ENCODE measurements at places on chromosomes 5 and 9.

DNA sequence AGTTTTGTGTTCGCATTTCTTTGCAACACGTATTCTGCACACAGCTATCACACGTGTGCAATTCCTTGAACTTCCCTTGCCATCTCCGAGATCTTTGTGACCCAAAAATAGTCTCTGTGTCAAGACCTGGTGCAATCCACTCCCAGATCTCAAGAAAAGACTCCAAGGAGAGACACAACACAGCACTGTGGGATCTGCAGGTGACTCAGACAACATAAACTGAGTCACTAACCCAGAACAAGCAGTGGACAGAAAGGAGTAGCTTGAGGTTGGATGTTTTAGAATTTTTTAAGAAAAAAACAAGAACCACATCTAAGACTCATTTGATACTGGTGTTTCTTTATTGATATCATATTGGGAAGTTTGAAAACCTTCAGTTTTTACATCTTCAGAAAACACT, 396.9 kb downstream of the AGTPBP1 start:
- DNase-seq, result no peak

GRCh38 chr5:98750693-98751092, 22.8 kb upstream of the RGMB start:
- no peak for DNase-seq

- DNase-seq, result no peak
Measured at GRCh38 chr5:68289498-68289897, 73.9 kb downstream of the PIK3R1 start.

DNA sequence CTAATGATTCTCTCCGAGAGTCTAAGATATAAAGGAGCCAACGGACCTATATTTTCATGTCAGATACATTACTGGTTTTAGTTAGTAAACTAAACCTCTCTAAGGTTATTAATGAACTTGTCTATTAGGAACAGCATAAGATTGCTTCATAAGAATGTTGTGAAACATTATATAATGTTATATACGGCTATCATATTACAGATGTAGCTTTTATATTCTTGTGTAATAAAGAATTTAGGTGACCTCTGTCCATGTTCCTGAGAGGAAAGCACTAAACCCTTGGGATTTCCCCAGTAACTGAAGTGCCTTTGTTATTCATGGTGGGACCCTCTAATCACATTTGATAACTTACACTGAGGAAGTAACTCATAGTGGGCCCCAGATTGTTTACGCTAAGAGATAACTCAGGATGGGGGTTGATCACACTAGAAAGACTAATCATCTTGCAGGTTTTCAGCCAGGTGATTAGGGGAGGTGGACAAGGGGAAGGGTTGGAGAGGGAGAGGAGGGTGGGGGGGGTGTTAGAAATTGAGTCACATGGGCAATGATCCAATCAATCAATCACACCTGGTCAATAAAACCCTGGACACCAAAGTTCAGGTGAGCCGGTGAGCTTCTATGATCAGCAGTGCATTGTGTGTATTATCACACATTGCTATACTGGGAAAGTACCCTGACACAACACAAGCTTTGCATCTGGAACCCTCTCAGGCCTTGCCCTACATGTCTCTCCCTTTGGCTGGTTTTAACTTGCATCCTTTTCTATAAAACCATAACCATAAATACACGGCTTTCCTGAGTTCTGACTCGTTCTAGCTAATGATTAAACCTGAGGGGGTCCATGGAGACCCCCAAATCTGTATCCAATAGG, 25.8 kb downstream of the ECPAS start:
- no peak for DNase-seq

GRCh38 chr9:137453643-137454081, 5.5 kb downstream of the NSMF start:
- DNase-seq, result peak; percentile 66

- DNase-seq, result no peak
Measured at GRCh38 chr5:62596096-62596495, 17.5 kb downstream of the LRRC70 start.

- no peak for DNase-seq
Measured at GRCh38 chr9:468766-469426, 254.2 kb downstream of the DOCK8 start.

GRCh38 chr5:170362102-170362501, 27.1 kb downstream of the KCNMB1 start:
- DNase-seq, result peak; percentile 67

DNA sequence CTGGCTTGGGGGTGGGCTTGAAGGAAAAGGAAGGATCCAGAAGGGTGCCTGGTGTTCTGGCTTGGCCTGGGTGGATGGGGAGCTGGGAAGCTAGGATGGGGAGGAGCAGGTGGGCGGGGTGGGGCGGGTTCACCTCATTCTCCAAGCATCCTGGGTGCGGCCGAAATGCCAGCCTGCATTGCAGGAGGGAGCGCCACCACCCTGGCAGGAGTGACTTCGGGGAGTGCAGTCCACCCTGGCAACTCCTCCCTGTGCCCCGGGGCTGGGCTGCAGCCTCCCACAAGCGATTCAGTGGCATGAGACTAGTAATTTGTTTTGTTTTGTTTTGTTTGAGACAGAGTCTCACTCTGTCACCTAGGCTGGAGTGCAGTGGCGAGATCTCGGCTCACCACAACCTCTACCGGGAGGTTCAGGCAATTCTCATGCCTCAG, 5.5 kb downstream of the TTC16 start:
- no peak for DNase-seq

DNA sequence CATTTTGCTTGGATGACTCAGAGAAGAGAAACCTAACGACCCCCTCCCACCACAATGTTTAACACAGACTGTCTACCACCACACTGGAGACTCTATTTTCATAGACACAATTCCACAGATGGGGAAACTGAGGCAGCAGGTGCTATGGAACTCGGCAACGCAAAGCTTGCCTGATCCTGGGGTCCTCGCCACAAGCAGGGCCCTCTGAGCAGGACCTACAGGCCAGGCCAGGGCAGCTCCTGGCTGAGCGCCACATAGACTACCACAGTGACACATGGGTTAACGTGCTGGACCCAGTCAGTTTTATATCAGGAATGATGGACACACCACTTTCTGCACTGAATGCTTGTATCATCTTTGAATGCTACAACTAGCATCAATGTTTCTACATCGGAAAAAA, 11.8 kb downstream of the IPPK start:
- no peak for DNase-seq

GRCh38 chr9:93094658-93095204, 1.3 kb upstream of the CARD19 start:
- peak; percentile 76 for DNase-seq

DNA sequence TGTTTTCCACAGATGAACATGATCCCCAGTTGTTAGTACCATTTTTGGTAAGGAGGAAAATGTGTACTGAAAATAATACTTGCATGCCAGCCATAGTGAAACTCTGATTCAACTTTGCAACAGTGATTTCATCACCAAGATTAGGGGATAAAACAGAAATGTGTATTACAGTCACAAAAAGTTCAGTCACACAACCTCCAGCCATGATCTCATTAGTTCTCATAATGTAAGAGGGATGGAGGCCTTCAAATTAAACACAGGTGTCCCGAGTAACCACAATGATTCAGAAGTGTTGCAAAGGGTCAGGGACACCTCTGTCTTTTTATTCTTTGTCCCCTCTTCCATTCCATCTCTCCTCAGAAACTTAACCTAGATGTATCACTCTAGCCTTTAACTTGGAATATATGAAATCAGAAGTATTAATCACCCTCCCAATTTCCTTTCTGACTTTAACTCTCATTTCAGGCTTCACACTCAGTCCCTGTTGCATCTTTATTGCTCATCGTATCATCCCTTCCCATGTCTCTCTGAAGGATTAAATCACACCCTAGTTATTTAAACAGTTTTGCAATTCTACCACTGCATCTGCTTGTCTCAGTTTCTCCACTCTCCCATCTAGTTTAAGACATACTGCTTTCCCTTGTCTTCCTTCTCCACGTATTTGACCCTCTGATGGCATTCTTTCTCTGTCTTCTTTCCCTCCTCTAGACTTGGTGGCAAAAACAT, 291.2 kb downstream of the ADAMTS6 start:
- no peak for DNase-seq

GRCh38 chr5:74507370-74508005, 133.0 kb downstream of the ENC1 start:
- no peak for DNase-seq

DNA sequence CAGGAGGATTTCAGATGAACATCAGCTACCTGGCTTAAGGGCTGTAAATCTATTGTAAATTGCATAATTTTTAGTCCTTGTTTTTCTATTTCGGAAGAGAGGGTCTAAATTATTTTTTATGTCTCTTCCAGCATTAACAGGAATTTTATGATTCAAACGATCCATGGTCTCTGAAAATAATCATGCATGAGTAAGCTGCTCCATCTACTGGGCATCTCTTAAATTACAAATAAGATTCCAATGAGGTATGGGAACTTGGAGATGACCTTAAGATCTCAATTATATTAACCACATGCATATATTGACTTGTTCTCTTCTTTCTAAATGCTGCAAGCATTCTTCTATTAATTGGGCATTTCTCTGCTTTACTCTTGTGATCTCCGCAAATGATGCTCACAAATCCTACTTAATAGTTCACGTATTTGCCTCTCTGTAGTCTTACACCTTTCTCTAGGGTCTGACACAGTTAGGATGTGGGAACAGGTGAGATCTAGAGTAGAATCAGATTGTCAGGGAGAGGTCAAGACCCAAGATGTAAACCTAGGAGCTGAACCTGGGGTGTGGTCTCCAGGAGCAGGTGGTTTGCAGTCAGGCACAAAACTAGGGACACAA, 86.9 kb downstream of the NUDT12 start:
- peak; percentile 53 for DNase-seq

- DNase-seq, result no peak
Measured at GRCh38 chr9:105683688-105684275, 10.6 kb upstream of the TMEM38B start.

Measured in Ammon's horn (tissue), 1 donor.